ENCODE measurements at places on chromosomes 4 and X.

- DNase-seq: no peak
Observed at GRCh38 chrX:109626637-109627036, 1.7 kb upstream of the KCNE5 start.

DNA sequence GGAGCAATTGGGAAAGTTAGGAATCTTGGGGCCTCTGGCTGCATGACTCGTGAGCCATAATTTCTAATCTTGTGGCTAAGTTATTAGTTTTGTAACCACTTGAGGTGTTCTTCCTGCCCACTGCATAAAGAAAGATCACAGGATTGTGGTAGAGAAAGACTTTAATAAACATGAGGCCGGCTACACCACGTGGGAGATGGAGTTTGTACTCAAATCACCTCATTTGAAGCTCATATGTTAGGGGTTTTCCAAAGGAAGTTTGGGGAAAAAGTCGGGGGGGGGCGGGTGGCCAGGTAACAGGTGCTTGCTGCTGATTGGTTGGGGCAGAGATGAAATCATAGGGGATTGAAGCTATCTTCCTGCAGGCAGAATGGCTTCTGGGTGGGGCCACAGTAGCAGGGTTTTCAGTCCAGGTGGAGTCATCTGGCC lies 287.8 kb downstream of the ZNF674 start:
- DNase-seq: no peak

- no peak for DNase-seq
Observed at GRCh38 chr4:82601242-82602015, 39.6 kb upstream of the TMEM150C start.

DNA sequence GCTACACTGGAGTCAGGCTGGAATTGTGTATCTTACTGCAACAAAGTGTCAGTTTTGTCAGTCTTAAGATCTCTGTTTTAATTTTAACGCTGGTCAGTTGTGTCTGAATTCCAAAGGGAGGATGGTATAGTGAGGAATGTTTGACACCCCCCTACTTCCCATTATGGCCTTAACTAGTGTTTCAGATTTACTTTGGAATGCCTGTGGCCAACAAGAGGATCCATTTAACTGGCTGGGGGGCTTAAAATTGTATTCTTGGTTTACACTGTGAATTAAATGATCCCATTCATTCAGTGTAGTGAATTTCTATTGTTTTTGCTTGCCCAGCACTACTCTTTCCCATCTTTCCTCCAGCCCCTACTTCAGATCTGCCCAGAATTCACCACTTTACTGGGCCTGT lies 75.8 kb upstream of the IQCM start:
- DNase-seq: no peak

- no peak for DNase-seq
Observed at GRCh38 chr4:5237086-5237660, 185.9 kb downstream of the STK32B start.

Data from activated naive CD8-positive, alpha-beta T cell treated with anti-CD3 and anti-CD28 coated beads for 36 hours (primary cell).